ENCODE measurements at places on chromosomes 2 and 18.

- DNase-seq: no peak
These were observed 75.8 kb upstream of the SEC11C start for GRCh38 chr18:59063912-59064311.

DNA sequence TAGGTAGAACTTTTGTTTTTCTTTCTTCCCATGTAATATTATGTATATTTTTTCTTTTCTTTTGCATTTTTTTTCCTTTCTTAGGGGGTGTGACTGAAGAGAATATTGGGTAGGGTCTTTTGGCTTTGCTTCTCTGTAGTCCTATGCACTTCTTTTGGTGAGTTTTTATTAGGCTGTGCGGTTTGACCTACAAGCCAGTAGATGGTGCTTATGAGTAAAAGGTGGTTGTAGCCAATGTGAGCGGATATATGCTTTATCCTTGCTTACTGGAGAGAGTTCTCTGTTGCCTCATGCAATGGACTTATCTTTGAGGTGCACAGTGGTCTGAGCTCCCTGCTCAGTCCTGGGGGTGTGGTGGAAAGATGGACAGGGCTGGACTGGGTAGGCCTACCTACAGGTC, 52.7 kb downstream of the DSEL start:
- DNase-seq: no peak

DNA sequence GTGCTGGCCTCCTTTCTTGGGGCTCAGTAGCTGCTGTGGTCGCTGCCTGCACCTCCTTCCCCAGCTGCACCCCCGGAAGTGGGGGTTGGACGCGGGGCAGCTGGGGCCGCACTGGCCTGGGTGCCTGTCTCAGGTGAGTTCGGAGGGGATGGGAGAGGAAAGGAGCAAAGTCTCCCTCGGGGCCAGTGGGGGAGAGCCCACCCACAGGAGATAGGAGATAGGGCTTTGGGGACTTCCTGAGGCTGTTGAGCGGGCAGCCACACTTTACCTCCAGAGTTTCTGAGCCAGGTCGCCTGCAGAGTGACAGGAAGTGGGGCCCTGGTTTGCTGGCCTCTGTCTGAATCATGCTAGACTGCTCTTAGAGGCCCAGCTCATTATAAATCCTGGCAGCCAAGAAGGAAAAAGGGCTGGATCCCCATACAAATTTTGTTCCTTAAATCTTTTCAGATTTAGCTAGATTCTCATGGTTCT, 8.1 kb downstream of the MBP start:
- DNase-seq: peak; percentile 71

GRCh38 chr2:41483982-41484857, 563.6 kb upstream of the PKDCC start:
- DNase-seq: no peak

- no peak for DNase-seq
These were observed 652.0 kb downstream of the DCC start for GRCh38 chr18:52992041-52992440.

DNA sequence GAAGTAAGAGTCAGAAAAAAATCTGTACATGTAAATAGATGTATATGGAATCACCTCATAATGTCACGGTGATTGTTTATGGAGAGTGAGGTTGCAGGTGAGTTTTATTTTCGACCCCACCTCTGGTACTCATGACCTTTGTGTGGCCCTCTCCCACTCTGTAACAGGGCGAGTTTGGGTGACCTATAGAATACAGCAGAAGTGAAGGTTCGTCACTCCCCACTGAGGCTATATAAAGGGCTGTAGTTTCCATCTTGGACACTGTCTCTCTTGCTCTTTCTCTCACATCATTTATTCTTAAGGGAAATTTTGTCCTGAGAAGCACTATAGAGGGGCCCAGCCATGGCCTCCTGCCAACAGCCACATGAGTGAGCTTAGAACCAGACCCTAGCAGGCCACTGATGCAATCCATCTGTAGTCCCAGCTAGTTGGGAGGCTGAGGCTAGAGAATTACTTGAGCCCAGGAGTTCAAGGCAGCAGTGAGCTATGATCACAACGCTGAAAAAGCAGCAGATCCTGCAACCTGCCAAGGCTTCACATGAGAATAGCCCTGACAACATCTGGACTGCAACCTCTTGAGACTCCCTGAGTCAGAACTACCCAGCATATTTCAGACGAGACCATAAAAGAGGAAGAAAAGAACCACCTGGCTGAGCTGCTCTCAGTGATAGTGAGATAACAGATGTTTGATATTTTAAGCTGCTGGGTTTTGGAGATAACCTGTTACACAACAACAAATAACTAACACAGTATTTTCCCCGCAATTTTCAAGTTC, 74.3 kb upstream of the SLC1A4 start:
- DNase-seq: no peak

DNA sequence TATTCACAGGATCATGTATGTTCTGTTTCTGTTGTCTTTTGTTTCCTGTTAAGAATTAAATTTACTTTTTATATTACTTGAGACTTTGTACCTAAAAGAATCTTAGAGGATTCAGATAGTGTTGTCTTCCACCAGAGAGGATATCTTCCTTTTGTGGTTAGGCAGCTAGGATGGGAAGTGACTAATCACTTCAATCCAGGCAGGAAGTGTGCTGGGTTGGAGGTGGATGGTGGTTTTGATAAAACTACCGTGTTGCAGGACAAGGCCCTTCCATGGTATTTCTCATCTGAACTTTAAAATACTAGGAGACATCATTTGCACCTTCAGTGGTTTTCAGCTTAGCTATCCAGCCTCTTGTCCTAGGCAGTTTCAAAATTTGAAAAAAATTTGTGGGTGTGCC, 728.6 kb upstream of the CDH2 start:
- no peak for DNase-seq

DNA sequence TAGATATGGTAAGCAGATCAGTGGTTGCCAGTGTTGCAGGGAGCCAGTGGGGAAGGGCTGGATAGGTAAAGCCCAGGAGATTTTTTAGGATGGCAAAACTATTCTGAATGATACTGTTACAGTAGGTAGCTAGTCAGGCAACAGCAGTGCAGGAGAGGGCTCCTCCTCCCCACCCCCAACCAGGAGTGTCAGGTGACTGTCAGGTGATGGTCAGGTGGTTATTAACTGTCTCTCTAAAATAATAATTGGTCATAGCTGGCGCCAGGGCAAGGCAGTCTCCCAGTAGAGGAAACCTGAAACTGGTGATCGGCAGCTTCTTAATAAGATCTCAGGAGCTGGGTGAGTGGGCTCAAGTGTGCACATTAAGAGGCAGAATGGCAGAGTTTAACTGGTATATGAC, 201.6 kb upstream of the PARD3B start:
- no peak for DNase-seq

DNA sequence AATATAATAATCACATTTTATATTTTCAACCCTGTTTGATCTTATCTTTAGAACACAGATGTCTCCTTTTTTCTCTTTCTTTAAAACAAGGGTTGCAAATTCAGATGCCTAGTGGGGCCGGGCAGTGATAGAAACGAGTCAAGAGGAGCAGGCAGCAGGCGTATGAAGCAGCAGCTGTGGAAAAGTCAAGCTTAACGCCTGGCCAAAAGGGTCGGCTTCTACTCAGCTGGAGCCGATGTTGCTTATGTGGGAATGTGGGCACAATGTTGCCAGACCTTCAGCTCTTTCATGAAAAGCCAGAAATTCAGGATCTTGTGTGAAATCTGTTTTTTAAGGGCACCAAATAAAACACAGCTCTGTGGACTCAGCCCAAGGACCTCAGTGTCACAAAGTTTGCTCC, 642.7 kb downstream of the ARHGAP15 start:
- no peak for DNase-seq

DNA sequence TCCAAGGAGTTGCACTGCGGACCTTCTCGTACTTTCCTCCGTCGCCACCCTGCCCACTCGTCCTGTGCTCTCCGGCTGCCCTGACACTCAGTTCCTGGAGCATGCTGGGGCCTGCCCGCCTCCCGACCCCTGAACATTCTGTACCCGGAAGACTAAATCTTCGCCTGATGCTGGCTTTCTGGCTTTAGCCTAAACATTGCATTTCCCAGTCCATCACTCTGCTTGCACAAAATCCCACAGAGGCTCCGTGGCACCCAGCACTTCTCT, 550 bp upstream of the SFXN5 start:
- peak; percentile 30 for DNase-seq

DNA sequence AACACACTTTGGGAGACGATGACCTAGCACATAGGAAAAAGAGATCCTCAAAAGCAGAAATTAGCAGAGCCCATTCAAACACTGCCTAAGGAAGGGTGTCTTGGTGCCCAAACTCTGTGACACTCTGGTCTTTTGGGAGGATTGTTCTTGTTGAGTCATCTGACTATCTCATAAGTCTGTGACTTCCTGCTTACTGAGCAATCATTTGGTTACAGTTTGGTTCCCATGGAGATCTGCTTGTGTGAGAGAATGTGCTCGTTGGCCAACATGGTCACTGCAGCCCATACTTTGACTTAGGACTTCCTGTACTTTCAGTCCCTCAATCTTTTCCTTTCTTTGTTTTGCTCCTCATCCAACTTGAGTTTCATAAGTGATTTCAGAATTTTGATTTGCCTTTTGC, 602.9 kb downstream of the NYAP2 start:
- no peak for DNase-seq

DNA sequence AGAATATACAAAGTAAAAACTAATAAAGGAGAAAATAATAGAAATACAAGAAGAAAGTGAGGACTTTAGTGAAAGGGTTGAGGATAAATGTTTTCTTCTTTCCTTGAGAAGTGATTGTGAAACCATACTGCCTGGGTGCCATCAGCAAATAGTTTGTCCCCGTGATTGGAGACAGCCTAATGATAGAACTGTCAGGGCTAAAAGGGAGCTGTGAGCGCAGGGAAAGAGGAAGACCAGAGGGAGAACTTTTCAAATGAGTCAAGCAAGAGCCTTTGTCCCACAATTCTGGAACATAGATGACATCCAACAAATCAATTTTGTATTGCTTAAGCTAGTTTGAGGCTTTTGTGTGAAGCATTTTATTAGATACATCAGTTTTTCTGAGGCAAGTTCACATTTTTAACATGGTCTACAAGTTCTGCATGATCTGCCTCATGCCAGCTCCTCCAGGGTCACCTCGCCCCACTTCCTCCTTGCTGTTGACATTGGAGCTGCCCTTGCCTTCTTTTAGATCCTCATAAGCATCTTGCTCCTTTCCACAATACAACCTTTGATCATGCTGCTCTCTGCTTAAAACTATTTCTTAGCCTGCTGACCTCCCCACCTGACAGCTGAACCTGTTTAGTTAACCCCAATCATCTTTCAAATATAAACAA, 213.4 kb upstream of the REG3G start:
- DNase-seq: no peak

DNA sequence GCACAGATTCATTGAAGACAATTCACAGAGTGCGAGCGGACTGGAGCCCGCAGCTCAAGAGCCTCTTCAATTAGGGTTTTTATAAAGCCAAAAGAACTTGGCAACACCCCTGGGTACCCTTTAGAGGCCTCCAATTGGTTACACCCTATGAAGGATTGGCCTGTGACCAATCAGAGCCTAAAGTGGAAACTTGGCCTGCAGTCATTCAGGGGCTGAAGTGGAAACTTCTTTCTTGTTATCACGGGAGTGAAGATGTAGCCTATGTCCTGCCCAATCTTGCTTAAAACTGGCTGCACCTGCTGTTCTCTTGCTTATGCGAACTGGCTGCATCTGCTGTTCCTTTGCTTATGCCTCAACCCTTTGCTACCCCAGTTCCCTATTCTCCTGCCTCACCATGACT, 1.8 kb upstream of the HJURP start:
- no peak for DNase-seq

DNA sequence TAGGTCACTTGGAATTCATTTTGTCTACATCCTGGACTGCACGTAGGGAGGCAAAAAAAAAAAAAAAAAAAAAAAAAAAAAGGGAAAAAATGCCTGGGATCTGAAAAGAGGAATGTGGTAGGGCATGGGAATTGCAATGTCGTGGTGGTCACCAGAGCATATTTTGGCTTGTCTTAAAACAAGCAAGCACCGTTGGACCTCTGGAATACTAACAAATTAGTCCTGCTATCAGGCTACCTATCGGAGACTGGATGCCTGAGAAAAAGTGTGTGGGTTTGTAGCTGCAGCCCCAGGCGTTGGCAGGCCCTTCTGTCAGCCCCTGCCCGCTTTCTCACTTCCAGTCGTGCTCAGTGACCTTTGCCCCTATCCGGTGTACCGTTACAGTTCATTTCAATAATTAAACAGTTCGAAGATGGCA, 588.5 kb upstream of the ZEB2 start:
- no peak for DNase-seq

GRCh38 chr2:2731816-2732284, 400.8 kb upstream of the MYT1L start:
- no peak for DNase-seq

DNA sequence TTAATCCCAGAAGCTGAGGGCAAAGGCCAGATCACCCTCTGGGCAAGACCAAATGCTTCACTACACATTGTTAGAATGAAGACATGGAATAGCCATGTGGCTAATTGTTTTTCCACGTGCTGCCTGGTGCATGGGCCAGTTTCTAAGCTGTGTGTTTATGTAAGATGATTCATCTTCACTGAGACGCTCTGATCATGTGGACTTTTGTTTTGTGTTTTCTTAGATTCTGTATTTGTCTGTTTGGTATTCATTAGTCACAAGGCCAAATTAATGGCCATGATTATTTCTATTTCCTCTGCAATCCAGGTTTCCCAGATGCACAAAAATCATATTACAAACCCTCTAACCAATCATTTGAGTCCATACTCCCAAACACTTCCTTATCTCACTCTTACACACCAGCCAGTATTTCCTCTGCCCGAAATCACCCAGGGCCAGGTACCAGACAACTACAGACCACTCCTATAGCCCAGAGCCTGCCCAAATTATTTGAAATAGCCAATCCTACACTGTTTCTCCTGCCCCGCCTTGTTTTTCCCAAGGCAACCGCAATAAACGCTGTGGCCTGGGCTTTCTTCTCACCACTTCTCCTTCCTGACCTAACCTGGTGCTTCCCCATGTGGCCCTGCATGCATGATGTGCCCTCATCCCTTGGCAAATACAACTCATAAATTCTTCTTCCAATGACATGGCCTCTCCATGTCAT, 94.2 kb upstream of the SP3 start:
- DNase-seq: no peak

- no peak for DNase-seq
These were observed 45.5 kb downstream of the SLC66A2 start for GRCh38 chr18:79905993-79906392.

- DNase-seq: no peak
These were observed 13.2 kb upstream of the REG1B start for GRCh38 chr2:79101024-79101423.

- no peak for DNase-seq
These were observed 92.8 kb downstream of the NFATC1 start for GRCh38 chr18:79488311-79489050.

DNA sequence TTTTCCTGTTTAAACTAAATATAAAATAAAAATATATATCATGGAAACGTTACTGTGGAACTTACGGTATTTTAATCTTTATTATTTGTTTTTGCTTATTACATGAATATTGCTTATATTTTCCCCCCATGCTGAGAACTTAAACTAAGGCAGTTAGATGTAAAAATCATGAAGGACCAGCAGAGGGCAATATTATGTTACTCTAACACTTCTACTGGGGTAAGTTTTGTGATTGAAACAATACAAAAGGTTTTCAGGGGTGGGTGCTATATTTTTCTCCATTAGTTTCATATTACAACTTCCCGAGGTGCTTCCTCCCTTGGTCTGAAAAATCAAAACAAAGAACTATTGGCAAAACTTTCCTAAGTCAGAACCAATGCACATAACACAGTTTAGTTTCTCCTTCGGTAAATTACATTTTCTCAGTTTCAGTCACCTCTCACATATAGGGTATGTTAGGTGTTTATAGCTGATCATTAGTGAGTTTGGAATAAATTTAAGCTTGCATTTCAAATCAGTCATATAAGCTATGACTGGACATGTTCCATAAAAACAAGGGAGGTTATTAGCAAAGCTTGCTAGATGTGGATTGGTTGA, 54.8 kb downstream of the ZNF407 start:
- DNase-seq: no peak

- no peak for DNase-seq
These were observed 786.8 kb downstream of the ERBB4 start for GRCh38 chr2:211751848-211752247.
